ENCODE measurements at places on chromosomes 4 and X. TPM values are rescaled to one million over a fixed set of nuclear protein-coding genes. Genes with fewer than 3 reads are reported as not detected.

DNA sequence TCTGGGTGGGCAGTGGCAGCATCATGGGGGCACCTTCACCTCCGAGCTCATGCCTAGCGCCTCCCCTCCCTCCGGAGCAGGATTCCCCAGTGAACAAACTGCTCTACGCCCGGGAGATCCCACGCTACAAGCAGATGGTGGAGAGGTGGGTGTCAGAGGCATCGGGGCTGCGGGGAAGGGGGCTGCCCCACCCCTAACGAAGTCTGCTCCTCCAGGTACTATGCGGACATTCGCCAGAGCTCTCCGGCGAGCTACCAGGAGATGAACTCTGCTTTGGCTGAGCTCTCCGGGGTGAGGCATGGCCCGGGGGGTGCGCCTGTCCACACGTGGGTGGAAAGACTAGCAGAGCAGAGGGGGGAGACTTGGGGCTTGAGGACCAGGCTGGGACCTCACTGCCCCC lies 2.7 kb upstream of the SRPK3 start:
- H3K27me3 ChIP-seq, result peaks cover 7% of the 10 kb centered on the region
- H3K4me3 ChIP-seq, result no peak overlapping the region
- H3K27ac ChIP-seq, result no peak overlapping the region
- H3K36me3 ChIP-seq, result no peaks in the 10 kb centered on the region
- no peak for DNase-seq

GRCh38 chrX:136858007-136858756 lies 22.3 kb downstream of the RBMX start:
- H3K4me3 ChIP-seq, result no peak overlapping the region
- H3K4me1 ChIP-seq, result peaks cover 10% of the 10 kb centered on the region
- H3K27me3 ChIP-seq, result no peaks in the 10 kb centered on the region
- H3K27ac ChIP-seq, result no peak overlapping the region
- DNase-seq, result no peak

UGT2B15 gene
- 1.1 TPM for polyA plus RNA-seq

- H3K4me3 ChIP-seq, result no peak overlapping the region
- H3K27me3 ChIP-seq, result no peaks in the 10 kb centered on the region
- no peaks in the 10 kb centered on the region for H3K4me1 ChIP-seq
These were observed 32.1 kb downstream of the NDUFB11 start for GRCh38 chrX:47112316-47112954.

- H3K27me3 ChIP-seq, result no peaks in the 10 kb centered on the region
- DNase-seq, result no peak
- no peak overlapping the region for H3K4me3 ChIP-seq
- H3K36me3 ChIP-seq, result no peaks in the 10 kb centered on the region
These were observed 685.0 kb downstream of the RAPGEF2 start for GRCh38 chr4:159787901-159788300.

KLHL5 gene
- 21.4 TPM for polyA plus RNA-seq

- H3K4me3 ChIP-seq, result no peak overlapping the region
- H3K4me1 ChIP-seq, result no peaks in the 10 kb centered on the region
- H3K27ac ChIP-seq, result no peak overlapping the region
- no peak for DNase-seq
- H3K36me3 ChIP-seq, result no peaks in the 10 kb centered on the region
These were observed 21.8 kb downstream of the UPRT start for GRCh38 chrX:75295641-75296040.

DNA sequence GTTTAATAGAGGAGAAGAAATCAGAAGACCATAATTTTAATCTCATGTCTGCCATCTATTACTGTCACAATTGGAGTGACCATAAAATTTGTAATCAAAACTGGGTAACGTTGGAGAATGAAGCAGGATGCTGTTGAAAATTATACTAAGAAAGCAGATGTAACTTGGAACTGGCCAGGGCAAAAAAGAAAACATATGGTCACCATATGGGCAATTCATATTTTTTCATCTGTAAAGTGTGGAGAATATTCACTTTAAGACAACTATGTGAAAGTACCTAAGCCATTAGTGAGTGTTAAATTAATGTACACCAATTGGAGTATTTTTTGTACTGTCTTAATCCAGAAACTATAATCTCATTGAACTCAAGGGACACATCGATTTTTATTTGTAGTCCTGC lies 1008.0 kb downstream of the GLUD2 start:
- H3K36me3 ChIP-seq, result no peaks in the 10 kb centered on the region
- DNase-seq, result no peak
- no peak overlapping the region for H3K4me3 ChIP-seq
- no peaks in the 10 kb centered on the region for H3K4me1 ChIP-seq
- H3K27ac ChIP-seq, result no peak overlapping the region

AREG gene
- 25.4 TPM for polyA plus RNA-seq

DNA sequence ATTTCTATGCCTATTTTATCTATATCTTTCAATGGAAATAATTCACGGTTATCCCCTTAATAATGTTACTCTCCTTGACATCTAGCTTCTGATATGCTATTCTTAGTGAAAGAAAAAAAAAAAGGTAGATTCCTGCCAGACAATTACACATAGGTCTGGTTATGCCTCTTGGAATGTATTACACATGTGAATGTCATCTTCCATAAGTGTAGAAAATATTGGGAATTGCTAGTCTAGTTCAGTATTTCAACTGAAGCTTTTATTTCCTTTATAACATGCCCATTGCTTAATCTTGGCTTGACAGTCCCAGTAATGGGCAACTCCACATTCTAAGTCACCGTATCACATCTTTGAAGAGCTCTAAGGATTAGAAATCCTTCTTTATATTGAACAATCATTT lies 25.4 kb upstream of the PPP1R2C start:
- no peaks in the 10 kb centered on the region for H3K36me3 ChIP-seq
- no peak overlapping the region for H3K27ac ChIP-seq
- H3K27me3 ChIP-seq, result no peaks in the 10 kb centered on the region
- no peak for DNase-seq
- no peak overlapping the region for H3K4me3 ChIP-seq

CLDN22 gene
- not detected for polyA plus RNA-seq

GAGE12H gene
- polyA plus RNA-seq, result not detected

DNA sequence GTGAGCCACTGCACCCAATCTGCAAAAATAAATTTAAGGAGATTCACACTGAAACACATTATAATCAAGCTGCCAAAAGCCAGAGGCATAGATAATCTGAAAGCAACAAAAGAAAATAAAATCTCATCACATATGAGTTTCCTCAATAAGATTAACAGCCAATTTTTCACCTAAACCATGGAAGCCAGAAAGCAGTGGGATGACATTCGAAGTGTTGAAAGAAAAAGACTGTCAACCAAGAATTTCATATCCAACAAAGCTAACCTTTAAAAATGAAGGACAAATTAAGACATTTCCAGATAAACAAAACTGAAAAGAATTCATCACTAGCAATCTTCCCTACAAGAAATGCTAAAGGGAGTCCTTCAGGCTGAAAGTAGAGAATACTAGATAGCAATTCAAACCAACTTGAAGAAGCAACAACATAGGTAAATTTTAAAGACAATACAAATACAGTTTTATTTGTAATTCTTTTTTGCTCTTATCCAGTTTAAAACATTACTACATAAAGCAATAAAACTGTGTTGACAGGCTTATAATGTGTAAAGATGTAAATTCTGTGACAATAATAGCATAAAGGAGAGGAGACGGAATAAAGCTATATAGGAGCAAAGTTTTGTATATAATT lies 23.1 kb upstream of the KLHL8 start:
- no peak overlapping the region for H3K27ac ChIP-seq
- no peak for DNase-seq
- H3K4me1 ChIP-seq, result no peaks in the 10 kb centered on the region
- peaks cover 6% of the 10 kb centered on the region for H3K36me3 ChIP-seq
- H3K27me3 ChIP-seq, result peaks cover 7% of the 10 kb centered on the region

- no peaks in the 10 kb centered on the region for H3K36me3 ChIP-seq
- no peak overlapping the region for H3K27ac ChIP-seq
- no peak overlapping the region for H3K4me3 ChIP-seq
These were observed 53.7 kb upstream of the BCOR start for GRCh38 chrX:40151211-40152172.
